ENCODE measurements at places on chromosomes 11 and 22.
A peak's percentile ranks its signal among the peaks of the same experiment; 100 is the strongest.

GRCh38 chr11:107102692-107103477, 84.6 kb upstream of the GUCY1A2 start:
- DNase-seq: no peak

DNA sequence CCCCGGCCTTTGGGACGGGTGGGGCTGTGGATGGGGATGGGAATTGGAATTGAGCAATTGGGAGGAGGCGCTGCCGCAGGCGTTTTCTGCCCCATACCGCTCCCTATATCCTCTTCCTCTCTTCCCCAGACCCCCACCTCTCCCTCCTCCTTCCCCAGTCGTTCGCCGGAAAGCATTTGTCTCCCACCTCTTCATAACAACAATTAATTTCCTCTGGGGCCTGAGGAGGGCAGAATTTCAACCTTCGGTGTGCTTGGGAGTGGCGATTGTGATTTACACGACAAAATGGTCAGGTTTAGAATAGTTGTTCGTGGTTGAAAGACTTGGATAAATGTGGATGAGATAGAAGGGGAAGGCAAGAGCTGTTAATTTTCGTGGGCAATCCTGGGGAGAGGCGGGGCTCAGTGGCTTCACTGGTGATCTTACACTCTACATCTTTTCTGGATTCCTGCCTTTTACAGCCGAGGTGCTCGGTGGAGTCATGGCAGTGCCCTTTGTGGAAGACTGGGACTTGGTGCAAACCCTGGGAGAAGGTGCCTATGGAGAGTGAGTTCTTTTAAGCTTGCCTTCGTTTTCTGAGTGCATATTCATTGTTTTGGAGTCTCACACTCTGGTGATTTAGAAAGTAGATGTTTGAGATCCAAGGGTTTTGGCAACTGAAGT, 1.5 kb downstream of the CHEK1 start:
- peak; percentile 48 for DNase-seq

DNA sequence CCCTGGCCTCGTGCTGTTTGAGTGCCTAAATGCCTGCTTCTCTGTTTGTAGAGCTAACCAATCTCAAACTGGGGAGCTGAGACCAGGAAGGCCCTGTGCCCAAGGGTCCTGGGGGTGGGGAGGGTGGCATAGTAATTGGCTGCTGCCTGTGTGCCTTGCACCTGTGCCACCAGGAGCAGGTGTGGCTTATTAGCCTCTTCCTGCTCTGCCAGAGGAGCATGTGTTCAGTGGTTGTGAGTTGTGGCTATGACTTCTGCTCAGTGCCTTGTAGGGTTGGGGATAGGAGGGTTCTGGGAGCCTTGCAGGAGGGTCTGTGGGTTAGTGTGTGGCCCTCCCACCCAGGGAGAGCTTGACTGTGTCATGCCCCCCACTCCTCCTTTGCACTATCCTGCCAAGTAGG, 109.2 kb downstream of the ZBTB16 start:
- DNase-seq: no peak

- DNase-seq: no peak
Observed at GRCh38 chr11:129611661-129612446, 203.8 kb upstream of the TMEM45B start.

- DNase-seq: peak; percentile 40
Observed at GRCh38 chr11:61756452-61757212, 4.2 kb downstream of the MYRF start.

DNA sequence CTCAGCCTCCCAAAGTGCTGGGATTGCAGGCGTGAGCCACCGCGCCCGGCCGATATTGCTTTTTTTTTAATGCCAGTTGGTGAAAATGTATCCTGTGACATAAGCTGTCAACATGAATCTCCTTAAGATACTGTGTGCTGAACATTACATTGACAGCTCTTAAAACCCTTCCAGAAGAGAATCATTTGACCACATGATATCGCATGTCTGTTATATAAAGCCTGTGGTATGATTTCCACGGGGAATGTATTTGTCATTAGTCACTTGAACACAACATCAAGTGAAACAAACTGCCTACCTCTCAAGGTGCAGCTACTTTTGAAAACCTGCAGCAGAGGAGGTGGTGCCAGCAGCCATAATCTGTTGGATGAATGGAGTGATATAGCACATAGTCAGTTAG, 67.0 kb downstream of the BCL2L13 start:
- no peak for DNase-seq

GRCh38 chr22:33180356-33180755, 122.2 kb upstream of the SYN3 start:
- DNase-seq: no peak

GRCh38 chr22:45235851-45236342, 4.8 kb downstream of the KIAA0930 start:
- DNase-seq: no peak

DNA sequence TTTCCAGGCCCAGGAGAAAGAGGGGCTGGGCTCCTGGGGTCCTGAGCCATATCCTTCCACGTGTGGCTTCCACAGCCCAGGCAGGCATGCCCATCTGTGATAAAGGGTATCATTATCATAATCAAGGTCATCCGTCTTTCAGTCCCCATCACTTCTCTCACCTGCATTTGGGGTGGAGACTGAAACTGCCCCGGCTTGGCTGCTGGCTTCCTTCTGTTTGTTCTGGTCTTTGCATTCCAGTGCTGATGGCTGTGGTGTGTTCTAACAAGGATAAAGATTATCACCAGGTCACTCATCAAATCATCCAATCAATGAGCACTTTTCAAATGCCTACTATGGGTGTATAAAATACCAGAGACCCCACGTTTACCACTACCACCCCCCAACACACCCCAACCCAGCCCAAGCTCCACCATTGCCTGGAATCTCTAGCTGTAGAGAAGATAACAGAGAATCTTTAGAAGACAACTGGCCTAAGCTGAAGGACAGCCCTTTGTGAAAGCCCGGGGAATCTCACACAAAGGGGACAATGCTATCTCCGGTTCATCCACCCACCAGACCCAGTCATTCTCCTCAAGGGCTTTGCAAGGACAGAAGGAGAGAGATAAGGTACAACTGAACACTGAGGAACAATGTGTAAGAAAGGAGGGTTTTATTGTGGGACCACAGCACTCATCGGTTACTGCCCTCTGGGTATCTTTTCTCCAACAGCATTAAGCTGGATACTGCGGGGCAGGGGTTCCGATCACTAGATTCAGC, 54.9 kb downstream of the AHNAK start:
- no peak for DNase-seq

- no peak for DNase-seq
Observed at GRCh38 chr11:9852465-9852864, 188.6 kb downstream of the SWAP70 start.

- peak; percentile 31 for DNase-seq
Observed at GRCh38 chr22:31148953-31149627, 8.8 kb upstream of the PLA2G3 start.

GRCh38 chr22:45526281-45526680, 23.6 kb downstream of the FBLN1 start:
- DNase-seq: no peak

DNA sequence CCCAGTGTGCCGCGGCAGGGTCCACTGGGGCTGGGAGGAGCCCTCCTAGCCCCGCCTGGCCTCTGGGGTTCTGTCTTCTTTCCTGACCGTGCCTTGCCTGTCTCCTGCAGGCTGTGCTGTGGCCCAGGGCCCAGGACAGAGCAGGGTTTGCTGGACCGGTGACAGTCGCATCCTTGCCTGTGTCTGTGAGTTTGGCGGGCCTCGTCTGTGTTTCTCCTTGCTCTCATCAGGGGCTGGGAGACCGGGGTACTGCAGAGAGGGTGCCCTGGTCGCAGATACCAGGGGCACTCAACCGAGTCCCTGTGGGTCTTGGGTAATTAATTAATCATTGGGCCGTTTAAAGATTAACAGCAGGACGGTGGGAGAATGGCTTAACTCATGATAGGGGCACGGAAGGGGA, 29.9 kb downstream of the RPL3 start:
- no peak for DNase-seq

DNA sequence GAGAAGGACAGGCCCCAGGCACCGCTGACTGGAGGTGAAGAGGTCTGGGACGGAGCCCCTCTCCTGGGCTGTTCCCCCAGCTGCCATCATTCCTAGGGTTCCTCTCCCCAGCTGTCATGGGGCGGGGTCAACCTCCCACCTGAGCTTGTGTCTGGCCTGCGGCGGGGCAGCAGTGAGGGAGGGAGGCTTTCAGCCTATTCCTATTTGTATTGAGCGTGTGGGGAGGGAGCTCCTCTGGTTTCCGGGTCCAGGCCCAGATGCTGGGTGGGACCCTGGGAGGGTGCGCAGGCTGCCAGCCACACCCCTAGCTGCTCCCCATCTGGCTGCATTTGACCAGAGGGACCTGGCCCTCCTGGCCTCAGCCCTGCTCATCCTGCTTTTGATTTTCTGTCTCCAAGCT, 13.7 kb downstream of the TSPAN4 start:
- no peak for DNase-seq

GRCh38 chr11:34075178-34075820, 23.8 kb downstream of the CAPRIN1 start:
- no peak for DNase-seq

DNA sequence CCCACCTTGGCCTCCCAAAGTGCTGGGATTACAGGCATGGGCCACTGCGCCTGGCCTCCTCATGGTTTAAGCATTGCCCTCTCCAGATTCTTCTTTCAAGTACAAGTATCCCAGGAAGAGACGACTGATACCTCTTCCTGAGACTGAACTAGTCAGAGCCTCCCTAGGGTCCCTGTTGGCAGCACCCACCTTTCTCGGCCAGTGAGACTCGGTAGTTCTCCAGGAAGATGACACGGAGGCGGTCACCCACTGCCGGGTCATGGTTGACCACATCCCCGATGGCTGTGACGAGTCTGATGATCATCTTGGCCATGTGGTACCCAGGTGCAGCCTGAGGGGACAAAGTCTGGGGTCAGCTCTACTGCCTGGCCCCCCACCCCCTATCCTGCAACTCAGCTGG, 7.2 kb upstream of the RASGRP2 start:
- no peak for DNase-seq

DNA sequence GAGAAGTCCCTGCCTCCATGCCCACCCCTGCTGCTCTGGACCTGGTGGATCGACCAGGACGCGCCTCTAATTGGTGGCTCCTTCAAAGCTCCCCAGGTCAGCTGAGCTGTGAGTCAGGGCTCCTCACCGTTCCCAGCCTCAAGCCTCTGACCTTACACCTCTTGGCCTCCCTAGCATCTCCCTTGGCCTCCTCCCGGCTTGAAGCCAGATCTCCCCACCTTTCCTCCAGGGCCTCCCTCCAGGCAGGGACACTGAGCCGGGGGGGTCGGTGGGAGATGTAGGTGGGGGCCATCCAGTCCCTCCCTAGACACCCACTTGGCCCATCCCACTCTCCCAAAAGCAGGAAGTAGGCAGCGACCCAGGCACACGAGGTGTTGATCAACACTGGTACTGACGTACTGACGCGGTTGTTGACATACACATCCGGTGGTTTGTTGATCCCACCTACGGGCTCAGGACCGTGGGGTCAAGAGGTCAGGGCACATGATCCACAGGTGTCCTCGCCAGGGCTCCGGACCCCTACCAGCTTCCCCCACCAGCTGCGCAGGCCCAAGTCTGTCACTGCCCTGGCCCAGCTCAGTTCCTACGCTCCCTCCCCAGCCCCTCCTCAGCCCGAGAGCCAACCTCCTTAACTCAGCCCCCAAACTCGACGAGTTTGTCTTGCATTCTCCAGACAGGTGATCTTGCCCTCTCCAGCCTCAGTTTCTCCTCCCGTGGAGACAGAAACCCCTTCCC, 802 bp downstream of the ATG2A start:
- peak; percentile 42 for DNase-seq

DNA sequence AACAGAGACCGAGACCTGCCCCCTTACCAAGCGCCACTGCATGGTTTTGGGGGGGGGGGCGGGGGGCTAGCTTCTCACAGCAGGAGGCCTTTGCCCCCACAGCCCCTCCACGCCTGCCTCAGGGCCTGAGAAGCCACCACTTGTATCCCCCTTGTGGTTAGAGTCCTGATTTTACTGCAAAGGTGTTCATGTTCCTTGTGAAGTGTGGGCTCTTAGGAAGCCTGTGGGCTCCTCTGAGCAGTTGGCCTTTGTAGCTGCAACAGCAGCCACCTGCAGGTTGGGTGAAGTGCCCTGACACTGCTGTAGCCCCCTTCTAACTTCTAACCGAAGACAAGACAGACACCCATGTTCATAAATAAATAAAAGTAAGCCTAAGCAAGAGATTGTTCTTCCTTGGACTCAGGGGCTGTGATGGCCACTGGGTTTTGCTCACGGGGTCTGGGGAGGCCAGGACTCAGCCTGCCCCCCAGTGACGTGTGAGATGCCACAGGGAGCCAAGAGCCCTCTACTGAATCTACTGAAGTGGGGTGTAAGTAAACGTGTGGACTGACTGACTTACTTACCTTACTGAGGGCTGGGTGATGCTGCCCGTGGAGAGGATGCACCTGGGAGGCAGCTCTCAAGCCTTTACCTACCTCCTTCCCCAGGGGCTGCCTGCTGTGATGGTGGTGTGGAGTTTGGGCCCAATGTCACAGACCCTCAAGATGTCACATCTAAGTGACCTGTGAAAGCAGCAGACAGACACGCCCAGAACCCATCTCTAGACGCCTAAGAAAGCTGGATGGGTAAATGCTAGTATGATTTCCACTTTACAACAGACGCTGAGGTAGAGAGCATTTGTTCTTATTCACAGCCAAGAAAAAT, 25.8 kb downstream of the USP35 start:
- DNase-seq: no peak

DNA sequence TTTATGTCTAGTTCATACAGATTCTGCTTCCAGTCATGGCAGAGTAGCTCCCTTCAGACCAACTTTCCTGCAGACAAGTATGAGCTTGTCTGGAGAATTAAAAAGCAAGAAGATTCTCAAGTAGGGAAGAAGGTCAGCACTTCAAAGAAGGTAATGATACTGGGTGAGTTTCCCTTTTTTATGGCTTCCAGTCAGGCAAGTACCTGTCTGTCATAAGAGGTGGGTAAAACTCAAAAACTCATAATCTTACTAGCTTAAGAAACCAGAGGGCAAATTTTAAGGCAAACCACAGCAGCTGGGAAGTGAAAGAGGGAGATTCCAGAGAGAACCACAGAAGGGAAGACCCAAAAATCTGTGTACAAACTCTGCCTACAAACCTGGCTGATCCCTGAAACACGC, 54.2 kb downstream of the DENND5A start:
- DNase-seq: no peak

- no peak for DNase-seq
Observed at GRCh38 chr11:122723106-122723505, 67.6 kb downstream of the UBASH3B start.

- DNase-seq: no peak
Observed at GRCh38 chr11:119042927-119043326, 12.2 kb upstream of the SLC37A4 start.

DNA sequence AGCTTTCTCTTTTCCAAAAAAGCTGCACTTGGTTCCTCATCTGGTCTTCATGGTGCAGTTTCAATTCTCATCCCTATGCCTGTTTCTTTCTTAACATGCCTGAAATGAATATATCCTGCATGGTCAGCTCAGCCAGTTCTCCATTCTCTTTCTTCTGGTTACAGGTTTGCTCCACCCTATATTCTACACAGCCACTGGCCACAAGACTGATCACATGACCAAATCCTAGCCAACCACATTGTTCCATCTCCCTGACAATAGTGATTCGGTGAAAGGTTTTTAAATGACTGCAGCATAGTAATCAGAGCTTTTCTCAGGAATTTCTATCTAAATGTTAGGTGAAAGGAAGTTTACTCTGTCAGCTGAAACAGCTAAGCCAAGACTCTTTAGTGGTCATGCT, 891.4 kb downstream of the METTL15 start:
- DNase-seq: no peak

Data from CD4-positive, alpha-beta T cell treated with Interleukin-2 at 100 ng/mL for 4 hours (primary cell).